ENCODE measurements at places on chromosomes 2 and 18.

DNA sequence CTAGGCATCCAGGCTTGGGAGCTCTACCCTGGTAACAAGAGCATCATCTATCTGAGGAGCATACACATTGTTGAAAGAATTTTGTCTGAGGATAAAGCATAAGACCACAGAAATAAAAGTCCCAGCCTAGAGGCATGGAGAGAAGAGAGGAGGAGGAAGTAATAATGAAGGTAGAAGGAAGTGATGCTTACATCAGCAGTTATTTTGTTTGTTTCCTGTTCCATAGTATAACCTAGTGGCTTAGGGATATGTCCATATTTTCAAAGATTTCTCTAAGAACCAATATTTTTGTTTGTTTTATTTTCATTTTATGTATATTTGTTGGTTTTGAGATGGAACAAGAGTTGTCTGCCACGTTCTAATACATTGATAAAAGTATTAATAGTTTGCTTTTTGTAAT, 407.4 kb upstream of the SETBP1 start:
- DNase-seq, result no peak

DNA sequence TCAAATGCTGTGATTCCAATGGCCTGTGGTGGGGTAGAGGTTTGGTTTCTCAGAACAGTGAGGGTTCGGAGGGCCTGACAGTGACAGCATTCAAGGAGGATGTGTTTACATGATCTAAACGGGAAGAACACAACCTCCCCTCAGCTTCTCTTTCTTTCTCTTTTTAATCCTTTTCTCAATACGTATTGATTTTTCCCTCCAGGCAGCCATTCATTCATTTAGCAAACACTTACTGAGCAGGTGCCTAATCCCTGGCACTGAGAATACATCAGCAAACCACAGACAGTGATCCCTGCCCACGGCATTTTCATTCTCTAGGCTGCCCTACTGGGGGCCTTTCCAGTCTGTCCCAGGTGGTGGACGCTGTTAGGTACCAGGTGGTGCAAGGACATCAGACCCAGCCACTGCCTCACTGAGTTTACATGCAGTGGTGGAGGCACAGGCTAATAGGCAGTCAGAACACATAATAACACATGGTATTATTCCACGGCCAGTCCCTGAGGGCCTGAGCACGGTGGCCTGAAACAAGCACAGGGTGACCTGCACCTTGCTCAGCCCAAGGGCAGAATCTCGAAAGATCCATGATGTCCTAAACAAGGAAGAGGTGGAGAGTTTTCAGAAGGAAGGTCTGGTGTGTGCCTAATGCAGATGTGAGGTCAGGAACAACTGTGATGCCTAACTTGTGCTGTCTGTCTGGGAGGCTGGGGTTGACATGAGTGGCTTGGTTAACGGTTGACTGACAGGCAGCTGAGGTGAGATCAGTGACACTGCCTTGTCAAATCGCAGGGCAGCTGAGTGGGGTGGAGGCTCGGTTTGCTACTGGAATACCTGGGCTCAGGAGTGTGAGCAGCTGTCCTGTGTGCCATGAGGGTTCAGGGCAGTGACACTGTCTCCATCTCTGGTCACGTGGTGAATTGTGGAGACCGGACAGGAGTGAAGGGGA, 785.5 kb upstream of the HS6ST1 start:
- DNase-seq, result no peak

- no peak for DNase-seq
Observed at GRCh38 chr2:169741-170140, 94.1 kb downstream of the SH3YL1 start.

- no peak for DNase-seq
Observed at GRCh38 chr2:216653931-216654365, 20.7 kb downstream of the IGFBP2 start.

DNA sequence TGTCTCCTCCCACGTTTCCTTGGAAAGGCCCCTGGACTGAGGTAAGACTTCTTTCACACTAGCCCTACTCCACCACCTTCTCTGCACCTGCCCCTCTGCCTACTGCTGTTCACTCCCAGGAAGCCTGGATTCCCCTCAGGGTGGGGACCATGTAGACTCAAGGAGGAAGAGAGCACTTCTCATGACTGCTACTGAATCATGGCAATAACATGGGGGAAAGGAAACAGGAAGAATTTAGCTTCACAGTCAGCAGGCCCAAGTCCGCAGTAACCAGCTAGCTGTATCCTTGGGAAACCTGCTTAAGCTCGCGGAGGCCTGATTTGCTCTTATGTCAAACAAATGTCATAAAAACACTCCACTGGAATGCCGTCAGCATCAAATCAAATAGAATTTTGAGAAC, 126.2 kb upstream of the CAPN13 start:
- no peak for DNase-seq

DNA sequence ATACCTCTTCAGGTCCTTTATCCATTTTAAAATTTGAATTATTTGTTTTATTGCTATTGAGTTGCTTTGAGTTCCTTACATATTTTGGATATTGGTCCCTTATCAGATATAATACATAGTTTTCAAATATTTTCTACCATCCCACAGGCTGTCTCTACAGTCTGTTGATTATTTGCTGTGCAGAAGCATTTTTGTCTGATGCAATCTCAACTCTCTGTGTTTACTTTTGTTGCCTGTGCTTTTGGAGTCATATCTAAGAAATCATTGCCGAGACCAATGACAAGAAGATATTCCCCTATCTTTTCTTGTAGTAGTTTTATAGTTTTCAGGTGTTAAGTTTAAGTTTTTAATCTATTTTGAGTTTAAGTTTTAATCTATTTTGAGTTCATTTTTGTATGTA, 25.2 kb upstream of the RASGRP3 start:
- no peak for DNase-seq

DNA sequence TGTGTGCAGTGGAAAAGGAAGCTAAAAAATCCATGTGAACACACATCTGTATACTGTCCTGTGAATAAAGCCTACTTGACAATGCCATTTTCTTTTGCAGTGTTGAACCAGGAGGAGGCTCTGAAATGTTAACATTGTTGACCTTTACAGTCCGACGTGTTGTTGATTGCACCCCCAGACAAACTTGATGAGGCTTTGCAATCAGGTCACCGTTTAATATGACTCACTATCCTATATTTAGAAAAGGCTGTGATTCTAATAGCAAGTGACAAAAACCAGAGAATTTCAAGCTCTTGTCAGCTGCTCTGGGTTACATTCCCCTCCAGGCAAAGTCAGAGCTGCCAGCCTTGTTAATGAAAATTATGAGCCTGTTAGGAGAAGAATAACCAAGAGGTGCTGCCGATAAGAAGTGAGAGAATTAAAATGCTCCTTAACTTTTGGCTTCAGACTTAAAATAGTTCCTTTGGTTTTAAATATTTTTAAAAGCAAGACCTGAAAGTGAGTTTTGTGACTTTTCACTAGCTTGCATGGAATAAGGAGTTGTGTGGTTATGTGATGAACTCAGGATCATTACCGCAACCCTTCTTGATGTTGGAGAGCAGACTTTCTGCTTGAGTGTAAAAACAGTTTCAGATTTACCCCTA, 162.1 kb downstream of the QPCT start:
- no peak for DNase-seq

DNA sequence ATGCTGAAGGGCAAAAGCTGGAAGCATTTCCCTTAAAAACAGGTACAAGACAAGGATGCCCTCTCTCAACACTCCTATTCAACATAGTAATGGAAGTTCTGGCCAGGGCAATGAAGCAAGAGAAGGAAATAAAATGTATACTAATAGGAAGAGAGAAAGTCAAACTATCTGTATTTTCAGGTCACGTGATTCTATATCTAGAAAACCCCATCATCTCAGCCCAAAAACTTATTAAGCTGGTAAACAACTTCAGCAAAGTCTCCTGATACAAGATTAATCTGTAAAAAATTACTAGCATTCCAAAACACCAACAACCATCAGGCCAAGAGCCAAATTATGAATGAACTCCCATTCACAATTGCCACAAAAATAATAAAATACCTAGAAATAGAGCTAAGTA, 213.2 kb upstream of the CNTNAP5 start:
- DNase-seq, result no peak

GRCh38 chr2:46983065-46983801, 67.6 kb upstream of the MCFD2 start:
- DNase-seq, result no peak

DNA sequence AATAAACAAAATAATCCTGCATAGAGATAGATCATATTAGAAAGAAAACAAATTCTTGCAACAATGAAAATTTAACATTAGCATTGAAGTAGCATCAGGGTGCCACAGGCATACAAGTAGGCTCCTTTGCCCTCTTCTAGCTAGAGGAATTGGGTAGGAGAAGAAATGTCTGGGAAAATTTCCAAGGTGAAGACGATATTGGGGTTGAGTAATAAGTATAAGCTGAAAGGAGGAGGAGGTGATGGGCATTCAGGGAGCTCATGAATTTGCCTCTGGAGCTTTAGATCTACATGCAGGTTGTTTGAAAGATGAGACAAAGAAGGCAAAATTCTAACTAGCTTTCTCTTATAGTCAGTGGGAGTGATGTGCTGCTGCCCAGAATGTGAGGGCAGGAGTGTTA, 504.9 kb downstream of the CCDC85A start:
- DNase-seq, result no peak

DNA sequence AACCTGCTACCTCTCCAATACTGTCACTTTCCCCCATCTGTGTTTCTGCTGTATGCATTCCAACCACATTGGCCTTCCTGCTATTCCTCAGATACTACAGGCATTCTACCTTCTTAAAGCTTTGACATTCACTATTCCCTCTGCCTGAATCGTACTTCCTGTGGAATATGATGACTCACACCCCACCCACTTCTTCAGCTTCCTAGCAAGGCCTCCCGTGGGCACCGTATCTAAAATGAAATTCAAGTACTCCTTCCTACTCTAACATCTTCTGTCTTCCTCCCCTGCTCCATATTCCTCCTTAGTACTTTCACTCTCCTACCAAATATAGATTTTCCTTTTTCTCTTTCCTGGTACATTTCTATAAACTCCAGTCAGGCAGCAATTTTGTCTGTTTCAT, 710.4 kb downstream of the RNF144A start:
- no peak for DNase-seq

DNA sequence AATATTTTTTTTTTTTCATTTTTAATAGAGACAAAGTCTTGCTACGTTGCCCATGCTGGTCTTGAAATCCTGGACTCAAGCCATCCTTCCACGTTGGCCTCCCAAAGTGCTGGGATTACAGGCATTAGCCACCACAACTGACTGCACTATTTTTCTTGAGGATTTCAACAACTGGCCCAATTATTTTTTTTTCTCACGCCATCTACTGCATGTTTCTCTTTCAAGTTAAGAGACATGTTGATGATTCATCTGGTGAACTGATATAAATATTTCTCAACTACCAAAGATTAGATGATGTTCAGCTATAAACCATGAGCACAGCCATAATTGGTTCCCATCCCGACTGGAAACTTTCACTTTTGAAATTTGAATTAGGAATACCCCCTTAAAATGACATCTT, 688.4 kb upstream of the SYT4 start:
- DNase-seq, result no peak

DNA sequence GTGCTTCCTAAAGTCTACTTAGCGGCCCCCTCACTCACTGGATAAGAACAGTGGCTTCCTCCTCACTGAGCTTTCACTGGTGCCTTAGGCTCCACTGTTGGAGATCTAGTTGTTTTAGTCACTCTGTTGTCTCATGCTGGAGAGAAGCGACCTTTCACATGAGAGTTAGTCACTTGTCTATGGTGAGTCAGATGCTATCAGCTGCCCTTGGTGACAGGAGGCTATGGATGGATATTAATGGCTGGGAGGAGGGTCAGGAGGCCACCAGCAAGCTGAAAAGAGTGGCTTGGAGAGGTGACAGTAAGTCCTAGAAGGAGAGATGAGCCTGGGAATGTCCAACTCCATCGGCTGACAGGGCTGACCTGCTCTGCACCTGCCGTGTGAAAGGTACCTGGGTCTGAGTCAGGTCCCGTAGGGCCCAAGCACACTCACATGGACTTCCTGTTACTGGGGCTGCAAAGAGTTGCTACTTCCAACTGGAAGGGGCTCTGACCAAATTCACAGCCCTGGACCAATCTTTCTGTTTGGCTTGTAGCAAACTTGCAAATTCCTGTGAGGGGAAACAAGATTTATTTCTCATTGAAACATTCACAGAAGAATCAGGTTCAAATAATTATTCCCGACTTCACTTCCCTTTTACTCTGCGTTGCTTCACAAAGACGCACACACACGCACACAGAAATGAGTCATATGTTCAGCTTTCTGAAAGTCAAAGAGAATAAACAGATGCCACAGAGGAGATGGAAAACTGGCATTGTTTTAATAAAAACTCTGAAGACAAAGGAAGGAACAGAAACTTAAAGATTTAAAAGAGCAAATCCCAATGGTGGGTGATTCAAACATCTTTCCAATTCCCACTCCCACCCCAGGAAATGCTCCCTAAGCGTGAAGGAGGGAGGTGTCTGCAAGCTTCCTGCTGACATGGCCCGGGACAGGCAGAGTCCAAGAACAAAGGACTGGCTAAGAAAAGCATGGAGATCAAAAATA, 203.5 kb upstream of the TWIST2 start:
- no peak for DNase-seq

DNA sequence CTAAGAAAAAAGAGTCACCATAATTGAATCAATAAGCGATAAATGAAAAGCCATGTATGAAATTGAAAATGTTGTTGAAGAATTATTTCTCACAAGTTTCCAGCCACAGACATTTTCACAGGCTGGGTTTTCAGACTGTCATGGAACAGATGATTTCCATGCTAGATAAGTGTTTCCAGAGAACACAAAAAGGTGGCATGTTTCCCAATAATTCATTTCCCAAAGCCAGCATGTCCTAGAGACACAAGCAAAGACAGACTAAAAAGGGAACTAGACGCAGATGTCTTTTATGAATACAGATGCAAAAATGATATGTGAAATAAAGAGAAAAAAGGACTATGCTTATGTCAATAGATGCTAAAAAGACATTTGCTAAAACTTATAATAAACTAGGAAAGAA, 255.1 kb downstream of the EIPR1 start:
- no peak for DNase-seq

GRCh38 chr2:62794791-62795190, 89.3 kb downstream of the EHBP1 start:
- no peak for DNase-seq

DNA sequence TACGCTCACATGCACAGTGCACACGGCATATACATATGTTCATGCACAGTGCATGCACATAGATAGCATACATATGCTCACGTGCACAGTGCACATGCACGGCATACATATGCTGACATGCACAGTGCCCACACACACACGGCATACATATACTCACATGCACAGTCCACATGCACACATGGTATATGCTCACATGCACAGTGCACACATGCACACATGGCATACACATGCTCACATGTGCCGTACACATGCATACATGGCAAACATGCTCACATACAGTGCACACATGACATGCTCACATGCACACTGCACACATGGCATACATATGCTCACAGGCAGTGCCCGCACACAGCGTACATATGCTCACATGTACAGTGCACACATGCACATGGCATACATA, 97.7 kb upstream of the CTDP1 start:
- DNase-seq, result no peak

- no peak for DNase-seq
Observed at GRCh38 chr18:22286585-22286984, 117.2 kb downstream of the GATA6 start.

Data from stimulated activated CD8-positive, alpha-beta memory T cell treated with anti-CD3 and anti-CD28 coated beads, Interleukin-4, amount 100 ng/mL, for 1 hour (primary cell).